ENCODE measurements at places on chromosomes 3 and 15. TPM values are rescaled to one million over a fixed set of nuclear protein-coding genes. Genes with fewer than 3 reads are reported as not detected.

The CFAP20DC gene
- total RNA-seq: 4.5 TPM

The XCR1 gene
- total RNA-seq: not detected

GRCh38 chr3:140627756-140628155 lies 50.1 kb upstream of the TRIM42 start:
- no peak for DNase-seq

DNA sequence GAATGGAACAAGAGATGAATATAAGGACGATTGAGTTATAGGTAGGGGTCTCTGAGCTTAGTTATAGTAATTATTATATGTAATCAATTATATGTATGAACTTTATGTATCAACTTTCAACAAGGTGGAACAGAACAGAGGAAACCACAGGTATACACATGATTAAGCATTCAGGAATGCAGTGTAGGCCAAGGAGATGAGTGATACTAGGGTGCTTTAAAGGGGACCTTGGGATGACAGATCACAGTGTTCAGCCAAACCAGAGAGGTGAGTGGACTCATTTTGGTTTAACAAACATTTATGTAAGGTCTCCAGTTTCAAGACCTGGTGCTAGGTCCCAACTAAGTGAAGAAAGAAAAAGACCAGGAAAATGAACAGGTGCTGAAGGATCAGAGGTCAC lies 895.5 kb downstream of the ROBO2 start:
- DNase-seq: no peak

The PFN2 gene
- total RNA-seq: 169 TPM

The FRMD5 gene
- 3.8 TPM for total RNA-seq

DNA sequence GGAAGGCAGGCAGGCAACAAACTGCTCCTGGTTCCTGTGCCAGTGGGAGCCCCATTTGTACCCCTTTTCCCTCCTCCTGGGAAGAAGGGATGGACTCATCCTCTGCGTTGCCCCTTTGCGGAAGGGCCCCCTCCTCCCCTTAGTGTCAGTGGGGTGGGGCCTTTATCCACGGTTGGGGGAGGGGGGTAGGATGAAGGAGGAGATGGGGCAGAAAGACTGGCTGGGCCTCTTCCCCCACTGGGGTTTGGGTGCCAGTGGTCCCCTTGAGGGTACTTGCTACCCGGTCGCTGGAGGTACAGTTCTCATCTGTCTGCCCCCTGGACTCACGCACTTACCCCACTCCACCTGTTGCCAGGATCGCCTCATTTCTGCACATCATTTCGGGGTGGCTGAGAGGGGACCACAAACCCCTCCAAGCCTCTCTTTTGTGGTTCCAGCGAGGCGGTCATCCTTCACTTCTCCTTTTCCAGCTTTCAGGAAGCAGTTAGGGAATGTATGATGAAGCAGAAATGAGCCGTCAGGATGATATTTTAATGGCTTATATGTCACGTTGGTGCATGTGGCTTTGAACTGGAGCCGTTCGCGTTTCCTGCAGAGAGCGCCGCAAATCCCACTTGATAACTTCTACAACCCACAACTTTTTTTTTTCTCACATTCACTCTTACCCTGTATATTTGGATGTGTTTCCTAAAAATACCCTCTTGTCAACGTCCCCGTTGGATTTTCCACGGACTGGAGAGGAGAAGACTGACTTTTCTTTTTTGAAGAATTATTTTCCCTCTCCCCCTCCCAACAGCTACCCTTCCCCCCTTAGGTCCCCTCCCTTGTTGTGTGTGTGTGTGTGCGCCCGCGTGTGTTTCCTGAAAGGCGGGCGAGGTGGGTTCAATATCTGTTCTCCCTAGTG lies at the start of gene ZIC4:
ZIC4 (minus strand) TSS at position 516 of the 904 bp plus-strand sequence. CDS start 3,746 bp downstream, outside the sequence.
- DNase-seq: no peak

GRCh38 chr3:194097141-194097882 lies 38.6 kb upstream of the HES1 start:
- no peak for DNase-seq

- no peak for DNase-seq
These were observed 999 bp upstream of the KIF7 start for GRCh38 chr15:89656116-89656815.

GRCh38 chr15:84929795-84930603 lies 45.5 kb downstream of the SLC28A1 start:
- no peak for DNase-seq

The GOLGA8J gene
- not detected for total RNA-seq

GRCh38 chr3:4734454-4734853 lies 241.3 kb downstream of the ITPR1 start:
- no peak for DNase-seq

DNA sequence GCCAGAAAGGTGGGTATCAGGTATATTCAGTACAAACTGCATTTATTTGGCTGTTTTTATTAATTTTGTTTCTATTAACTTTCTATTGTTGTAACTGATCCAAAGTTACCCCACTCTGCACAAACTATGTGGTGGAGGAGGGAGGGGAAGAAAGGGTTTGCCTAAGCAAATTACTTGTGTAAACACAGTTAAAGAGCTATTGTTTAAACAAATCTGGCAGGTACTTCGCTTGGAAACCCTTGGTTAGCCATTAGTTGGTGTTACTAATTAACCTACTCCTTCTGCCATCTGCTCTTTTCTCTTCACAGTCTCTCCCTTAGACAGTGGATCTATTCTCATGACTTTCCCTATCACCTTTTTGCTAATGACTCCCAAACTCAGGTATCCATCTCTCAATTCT lies 328.4 kb upstream of the NECTIN3 start:
- no peak for DNase-seq

GRCh38 chr15:89349206-89349558 lies 14.6 kb upstream of the POLG start:
- DNase-seq: no peak

DNA sequence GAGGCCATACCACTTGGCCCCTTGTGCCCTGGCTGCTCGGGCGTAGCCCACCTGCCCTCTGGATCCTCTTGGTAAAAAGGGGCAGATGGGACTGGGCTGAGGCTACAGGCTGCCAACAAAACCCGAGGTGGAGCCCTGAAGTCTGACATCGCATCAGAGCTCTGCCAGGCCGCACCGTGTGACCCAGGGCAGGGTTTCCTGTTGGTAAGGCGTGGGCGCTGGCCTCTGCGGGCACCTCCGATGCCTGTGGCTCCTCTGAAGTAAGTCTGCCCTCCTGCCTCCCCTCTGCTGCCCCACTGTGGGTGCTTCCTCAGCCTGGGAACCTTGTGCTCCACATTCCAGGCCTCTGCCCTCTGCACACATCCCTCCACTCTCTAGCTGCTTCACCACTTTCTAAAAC lies 8.9 kb downstream of the CHDH start:
- DNase-seq: no peak

The ZNF501 gene
- total RNA-seq: 4.9 TPM

DNA sequence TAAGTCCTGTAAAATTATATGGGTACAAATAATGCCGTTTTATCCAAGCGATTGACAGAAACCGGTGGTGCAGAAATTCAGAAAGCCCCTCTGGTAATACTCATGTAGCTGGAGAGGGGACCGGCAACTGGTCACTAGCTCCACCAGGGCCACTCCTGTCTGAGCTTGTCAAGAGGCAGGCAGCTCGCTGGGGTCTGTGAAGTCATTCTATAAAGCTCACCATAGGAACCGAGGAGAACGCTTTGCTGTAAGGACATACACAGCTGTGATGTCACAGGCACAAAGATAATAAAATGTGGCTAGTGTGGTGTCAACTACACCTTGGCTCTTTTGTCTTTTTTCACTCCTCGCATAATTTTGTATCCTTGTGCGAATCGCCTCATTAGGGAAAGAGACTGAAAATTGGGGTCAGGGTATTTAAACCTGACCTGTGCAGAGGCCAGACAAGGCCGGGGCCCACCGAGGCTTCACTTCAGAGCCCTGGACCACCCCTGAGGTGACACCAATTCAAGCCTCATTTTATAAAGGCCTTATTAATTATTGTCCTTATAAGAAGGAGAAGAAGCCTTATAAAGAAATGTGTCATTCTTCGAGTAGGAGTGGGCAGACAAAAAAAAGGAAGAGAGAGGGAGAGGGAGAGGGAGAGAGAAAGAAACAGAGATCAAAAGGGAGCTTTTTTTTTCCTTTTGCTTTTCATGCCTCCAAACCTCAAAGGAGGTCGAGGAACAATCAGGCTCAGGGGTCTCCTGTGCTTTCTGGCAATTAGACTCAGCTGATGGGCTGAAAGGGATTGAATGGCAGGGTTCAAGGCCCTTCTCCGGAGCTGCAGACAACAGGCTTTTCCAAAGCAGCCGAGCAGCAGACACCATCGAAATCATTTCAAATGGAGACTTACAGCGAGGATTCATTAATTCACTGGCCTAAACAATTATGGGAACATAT lies 813.3 kb upstream of the ARRDC4 start:
- DNase-seq: no peak

DNA sequence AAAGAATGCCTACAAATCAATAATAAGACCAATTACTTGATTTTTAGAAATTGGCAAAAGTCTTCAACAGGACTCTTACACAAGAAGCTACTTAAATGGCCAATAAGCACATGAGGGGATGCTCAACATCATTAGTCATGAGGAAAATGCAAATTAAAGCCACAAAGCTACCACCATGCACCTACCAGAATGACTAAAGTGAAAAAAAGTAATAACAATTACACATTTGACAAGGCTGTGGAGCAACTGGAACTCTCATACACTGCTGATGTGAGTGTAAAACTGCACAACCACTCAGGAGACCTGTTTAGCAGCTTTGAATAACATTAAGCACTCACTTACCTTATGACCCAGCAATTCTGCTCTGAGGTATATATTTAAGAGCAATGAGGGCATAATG lies 68.4 kb downstream of the PPCDC start:
- DNase-seq: no peak

GRCh38 chr3:89414270-89414669 lies 306.8 kb downstream of the EPHA3 start:
- no peak for DNase-seq

The FEZF2 gene
- 0.11 TPM for total RNA-seq

- no peak for DNase-seq
These were observed 93.3 kb downstream of the ATP1B3 start for GRCh38 chr3:141969711-141970110.

DNA sequence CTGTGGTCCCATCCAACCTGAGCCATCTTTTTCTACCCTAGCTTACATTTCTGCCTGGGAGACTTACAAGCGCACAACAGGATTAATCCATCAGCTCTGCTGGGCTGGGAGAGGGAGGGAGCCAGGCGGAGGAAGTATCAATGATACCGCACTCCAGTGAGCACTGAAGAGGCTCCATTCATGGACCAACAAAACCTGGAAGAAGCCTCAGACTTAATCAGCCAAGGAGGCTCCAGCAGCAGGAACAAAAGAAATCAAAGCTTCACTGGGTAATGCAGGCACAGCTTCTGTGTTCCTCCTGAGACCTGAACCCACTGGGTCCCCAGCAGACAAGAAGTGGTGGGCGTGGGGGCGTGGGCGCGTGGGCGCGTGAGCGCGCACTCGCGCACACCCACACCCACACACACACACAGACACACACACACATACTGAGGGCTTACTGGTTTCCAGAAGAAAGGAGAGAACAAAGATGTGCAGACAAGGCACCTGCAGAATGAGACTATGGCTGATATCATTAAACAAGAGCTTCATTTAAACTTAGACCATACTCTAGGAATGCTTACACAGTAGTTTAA lies 87.0 kb upstream of the BOC start:
- DNase-seq: no peak

- DNase-seq: no peak
These were observed 196.4 kb downstream of the VGLL3 start for GRCh38 chr3:86794361-86795065.

- DNase-seq: no peak
These were observed 278.1 kb downstream of the ZPLD1 start for GRCh38 chr3:102712896-102713295.

DNA sequence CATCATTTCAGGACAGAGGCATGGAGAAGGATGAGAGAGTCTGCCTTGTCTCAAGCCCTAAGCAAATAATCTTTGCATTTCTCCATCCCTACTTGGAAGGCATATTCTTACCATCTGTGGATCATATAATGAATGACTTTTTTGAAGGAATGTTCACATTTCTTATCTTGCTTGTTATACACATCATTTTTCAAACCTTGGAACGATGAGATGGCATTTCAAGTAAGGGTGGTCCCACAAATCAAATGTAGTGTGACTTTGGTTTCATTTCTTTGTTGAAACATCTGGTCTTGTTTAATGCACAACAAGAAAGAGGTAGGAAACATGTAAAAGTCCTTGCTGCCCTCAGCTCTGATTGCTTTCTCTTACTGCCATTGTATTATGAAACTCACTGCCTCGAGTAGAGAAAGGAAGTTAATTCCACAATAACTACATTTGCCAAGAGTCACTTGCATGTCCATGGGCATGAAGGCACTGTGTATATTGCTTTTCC lies 32.1 kb downstream of the RBMS3 start:
- no peak for DNase-seq

- DNase-seq: peak; percentile 5
These were observed 171.0 kb downstream of the TLE3 start for GRCh38 chr15:69926721-69927120.

The ZNF80 gene
- total RNA-seq: not detected

DNA sequence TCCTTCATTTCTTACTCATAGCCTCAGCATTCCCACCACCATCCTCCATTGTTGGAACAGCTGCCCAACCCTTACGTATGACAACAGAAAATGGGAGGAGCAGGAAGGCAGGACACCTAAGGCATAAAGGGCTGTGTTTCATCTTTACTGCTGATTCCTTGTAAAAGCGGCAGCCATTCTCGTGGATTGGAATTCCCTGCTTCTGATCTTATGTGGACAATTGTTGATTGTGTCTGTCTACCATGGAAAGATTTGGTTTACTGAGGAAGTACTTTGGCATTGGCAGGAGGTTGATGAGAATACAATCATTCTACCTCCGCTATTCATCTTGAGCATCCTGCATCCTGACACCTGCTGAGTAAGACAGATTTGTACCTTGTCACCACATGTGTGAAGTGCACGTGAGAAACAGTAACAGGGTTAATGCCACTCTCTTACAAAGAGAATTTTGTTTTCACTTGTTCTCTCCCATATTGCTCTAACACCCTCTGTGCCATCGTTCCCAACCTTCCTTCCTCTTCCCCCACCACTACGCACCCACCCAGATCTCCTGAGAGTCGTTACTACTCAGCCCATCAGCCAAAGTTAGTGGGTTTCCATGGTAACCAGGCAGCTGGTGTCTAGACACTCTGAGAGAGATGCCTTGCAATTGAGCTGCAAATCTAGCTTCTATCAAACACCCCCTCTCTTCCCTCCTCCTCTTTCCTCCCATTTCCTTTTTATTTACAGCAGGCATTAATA lies 75.7 kb downstream of the GAP43 start:
- DNase-seq: peak; percentile 80

DNA sequence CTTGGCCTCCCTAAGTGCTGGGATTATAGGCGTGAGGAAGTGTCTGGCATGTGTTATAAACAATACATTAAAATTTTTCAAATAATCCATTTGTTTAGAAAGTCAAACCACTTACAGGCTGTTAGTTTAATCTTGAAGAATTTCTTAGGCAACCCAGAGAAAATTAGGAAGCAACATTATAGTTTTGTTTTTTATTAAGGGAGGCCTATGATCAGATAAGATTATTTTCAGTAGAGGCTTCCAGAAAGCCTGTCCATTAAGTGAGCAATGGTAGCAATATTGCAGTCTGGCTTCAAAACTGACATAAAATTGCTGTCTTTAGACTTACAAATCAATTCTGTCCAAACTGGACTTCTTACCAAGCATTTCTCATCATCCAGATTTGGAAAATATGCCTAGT lies 49.6 kb downstream of the CD47 start:
- DNase-seq: no peak
